ENCODE measurements at places on chromosomes 16 and 17. TPM values are rescaled to one million over a fixed set of nuclear protein-coding genes. Genes with fewer than 3 reads are reported as not detected.
A peak's percentile ranks its signal among the peaks of the same experiment; 100 is the strongest.

The GDPD3 gene
- 0.12 TPM for total RNA-seq

The TP53TG3E gene
- not detected for total RNA-seq

The MPV17L gene
- 0.30 TPM for total RNA-seq

The SNX20 gene
- not detected for total RNA-seq

The TPSD1 gene
- total RNA-seq, result not detected

The SEC14L1 gene
- total RNA-seq, result 75.0 TPM

The SLC38A8 gene
- total RNA-seq, result not detected

The ERBB2 gene
- total RNA-seq, result 116 TPM

DNA sequence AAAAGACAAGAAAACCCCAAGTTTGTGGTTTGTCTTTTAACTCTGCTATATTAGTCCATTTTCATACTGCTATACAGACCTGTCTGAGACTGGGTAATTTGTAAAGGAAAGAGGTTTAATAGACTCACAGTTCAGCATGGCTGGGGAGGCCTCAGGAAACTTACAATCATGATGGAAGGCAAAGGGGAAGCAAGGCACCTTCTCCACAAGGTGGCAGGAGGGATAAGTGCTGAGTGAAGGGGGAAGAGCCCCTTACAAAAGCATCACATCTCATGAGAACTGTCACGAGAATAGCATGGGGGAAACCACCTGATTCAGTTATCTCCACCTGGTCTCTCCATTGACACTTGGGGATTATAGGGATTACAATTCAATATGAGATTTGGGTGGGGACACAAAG lies 13.5 kb upstream of the ADAM11 start:
- no peaks in the 10 kb centered on the region for H3K4me1 ChIP-seq
- H3K36me3 ChIP-seq, result no peaks in the 10 kb centered on the region
- no peaks in the 10 kb centered on the region for H3K27me3 ChIP-seq
- H3K27ac ChIP-seq, result no peak overlapping the region
- no peak for DNase-seq

DNA sequence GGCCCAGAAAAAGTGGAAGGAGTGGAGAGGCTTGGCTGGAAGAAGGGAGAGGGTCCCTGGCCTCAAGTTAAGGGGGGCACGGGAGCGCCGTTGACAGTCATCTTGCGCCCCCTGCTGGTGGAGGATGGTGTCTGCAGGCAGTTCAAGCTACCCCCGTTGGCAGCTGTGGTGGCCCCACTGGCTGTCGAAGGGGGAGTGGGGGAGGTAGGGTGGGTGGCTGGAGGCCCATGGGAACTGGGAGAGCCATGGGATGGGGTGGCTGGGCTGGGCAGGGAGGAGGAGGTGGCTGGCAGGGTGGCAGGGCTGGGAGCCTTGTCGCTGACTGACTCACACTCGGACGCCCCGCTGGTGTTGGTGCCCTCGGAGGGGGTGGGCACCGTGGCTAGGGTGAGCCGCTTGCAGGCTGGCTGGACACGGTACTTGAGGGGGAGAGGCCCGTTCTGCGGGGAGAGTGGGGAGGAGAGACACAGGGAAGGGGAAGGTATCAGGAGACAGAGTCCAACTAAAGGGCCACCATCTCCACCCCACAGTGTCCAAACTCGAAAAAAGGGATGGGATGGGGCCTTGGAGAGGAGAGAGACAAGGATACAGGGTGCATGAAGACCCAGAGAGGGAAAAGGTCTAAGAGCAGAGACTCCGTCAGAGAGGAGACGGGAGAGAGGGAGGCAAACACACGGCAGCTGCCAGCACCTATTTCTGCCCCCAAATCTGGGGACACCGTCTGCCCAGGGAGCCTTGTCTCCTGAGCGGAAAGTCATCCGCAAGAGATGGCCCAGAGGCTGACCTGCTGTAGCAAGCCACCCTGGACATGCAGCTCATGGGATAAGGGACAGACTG lies 5.2 kb downstream of the CISD3 start:
- H3K27me3 ChIP-seq, result no peaks in the 10 kb centered on the region
- H3K27ac ChIP-seq, result no peak overlapping the region
- H3K4me3 ChIP-seq, result no peak overlapping the region
- no peaks in the 10 kb centered on the region for H3K4me1 ChIP-seq

DNA sequence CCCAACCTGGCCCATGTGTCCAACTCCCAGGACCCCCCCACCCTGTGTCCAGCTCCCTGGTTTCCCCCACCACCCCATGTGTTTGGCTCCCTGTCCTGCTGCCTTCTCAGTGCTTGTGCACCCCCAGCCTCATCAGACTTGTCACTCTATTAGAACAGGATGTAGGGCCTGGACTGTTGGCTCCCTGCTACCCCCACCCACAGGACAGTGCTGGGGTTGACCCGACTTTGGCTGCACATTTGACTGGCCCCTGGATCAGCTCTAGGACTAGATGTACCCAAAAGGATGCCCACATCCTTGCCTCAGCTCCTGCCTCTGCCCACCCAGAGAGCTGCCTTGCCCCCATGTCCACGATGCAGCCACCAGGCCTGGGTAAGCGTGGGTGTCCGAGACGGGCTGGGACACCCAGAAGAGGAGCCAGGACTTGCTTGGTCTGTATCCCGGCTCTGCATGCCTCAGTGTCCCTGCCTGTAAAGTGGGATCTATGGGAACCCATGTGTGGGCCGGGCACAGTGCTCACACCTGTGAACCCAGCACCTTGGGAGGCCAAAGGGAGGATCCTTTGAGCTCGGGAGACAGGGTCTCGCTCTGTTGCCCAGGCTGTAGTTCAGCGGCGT lies 1.5 kb upstream of the CCDC57 start:
- H3K4me3 ChIP-seq, result no peak overlapping the region
- peaks cover 21% of the 10 kb centered on the region for H3K27me3 ChIP-seq
- no peaks in the 10 kb centered on the region for H3K36me3 ChIP-seq
- DNase-seq, result no peak

DNA sequence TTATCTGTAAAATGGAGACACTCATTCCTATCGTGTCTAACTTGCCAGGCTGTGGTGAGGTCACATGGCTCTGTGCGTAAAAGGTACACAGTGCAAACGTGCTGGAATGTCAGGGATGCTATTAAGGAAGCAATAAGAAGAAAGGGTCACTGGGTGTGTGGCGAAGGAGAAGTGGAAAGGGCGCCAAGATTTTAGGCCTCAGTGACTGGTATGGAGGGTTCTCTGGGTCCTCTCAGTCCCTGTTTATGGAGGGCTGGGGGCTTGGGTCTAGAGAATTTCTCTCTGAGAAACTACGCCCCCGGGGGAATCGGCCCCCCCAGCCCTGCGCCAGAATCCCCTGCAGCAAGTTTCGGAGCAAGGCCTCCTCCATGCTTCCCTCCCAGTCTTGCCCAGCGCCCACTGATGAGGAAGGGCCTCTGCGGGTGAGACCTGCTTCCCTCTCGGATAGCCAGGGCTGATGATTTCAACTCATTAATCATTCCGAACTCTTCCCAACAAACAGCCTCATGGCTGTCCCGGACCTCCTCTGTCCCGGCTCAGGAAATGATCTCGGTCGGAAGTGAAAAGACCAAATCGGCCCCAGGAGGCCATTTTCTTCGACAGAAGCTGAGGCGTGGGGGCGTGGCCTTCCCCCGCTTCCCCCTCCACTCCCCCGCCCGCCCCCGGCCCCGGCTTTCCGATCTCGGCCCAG lies 1.2 kb upstream of the HEXIM1 start:
- peak overlapping the region; percentile 66 for H3K4me3 ChIP-seq
- peaks cover 41% of the 10 kb centered on the region for H3K4me1 ChIP-seq
- peak; percentile 92 for DNase-seq
- H3K36me3 ChIP-seq, result no peaks in the 10 kb centered on the region
- H3K27ac ChIP-seq, result peak overlapping the region; percentile 96

DNA sequence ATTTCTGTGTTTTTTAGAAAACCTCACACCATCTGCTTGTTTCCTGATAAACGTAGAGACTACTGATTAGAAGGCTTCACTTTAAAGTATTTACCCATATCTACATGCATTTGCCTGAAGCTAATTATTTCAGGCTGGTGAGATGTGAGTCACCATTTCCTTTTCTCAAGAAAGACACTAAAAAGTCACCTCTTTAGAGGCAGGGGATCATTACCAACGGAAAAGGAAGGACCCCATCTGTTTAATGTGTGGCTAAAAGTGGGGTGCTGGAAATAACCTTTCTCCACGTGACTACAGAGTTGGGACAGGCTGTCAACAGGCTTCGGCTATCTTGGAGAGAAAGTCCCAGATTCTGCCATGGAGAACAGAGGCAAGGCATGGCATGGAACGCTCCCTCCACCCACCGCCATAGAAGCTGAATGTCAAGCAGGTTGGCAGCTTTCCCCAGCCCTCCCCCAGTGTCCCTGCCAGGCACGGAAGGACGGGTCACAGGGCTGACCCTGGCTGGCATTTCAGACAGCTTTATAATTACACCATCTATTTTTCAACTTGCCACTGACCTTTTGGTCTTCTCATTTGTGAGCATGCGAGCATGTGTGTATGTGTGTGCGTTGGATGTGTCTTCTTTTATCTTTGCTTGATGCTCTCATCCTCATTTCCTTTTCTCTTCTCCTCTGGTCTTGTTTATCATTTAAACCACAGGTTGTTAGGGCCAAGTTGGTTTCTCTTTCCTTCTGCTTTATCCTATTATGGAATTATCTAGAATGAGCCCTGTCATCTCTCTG lies 157.0 kb downstream of the CPPED1 start:
- no peak overlapping the region for H3K4me3 ChIP-seq
- H3K36me3 ChIP-seq, result no peaks in the 10 kb centered on the region
- H3K4me1 ChIP-seq, result peaks cover 4% of the 10 kb centered on the region
- H3K27ac ChIP-seq, result no peak overlapping the region

- H3K27me3 ChIP-seq, result no peaks in the 10 kb centered on the region
- no peak overlapping the region for H3K27ac ChIP-seq
- DNase-seq, result no peak
- H3K36me3 ChIP-seq, result no peaks in the 10 kb centered on the region
Observed at GRCh38 chr16:23382279-23382678, 70.7 kb downstream of the COG7 start.

DNA sequence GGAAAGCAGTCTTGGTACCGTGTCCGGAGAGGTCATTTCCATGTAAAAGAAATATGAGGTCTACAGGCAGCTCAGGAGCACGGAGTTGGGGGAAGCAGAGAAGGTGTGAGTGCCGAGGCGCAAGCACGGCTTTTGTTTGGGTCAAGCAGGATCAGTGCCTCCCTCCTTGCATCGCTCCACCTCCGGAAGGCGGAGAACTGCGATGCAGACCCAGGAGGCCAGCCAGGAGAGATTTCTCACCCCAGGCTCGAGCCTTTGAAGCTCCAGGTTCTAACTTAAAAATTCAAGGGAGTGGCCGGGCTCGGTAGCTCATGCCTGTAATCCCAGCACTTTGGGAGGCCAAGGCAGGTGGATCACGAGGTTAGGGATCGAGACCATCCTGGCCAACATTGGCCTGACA lies 25.0 kb downstream of the NAA60 start:
- no peak overlapping the region for H3K4me3 ChIP-seq
- H3K4me1 ChIP-seq, result peaks cover 12% of the 10 kb centered on the region
- no peaks in the 10 kb centered on the region for H3K36me3 ChIP-seq
- no peak for DNase-seq
- H3K27ac ChIP-seq, result peak overlapping the region; percentile 80
- H3K27me3 ChIP-seq, result no peaks in the 10 kb centered on the region

DNA sequence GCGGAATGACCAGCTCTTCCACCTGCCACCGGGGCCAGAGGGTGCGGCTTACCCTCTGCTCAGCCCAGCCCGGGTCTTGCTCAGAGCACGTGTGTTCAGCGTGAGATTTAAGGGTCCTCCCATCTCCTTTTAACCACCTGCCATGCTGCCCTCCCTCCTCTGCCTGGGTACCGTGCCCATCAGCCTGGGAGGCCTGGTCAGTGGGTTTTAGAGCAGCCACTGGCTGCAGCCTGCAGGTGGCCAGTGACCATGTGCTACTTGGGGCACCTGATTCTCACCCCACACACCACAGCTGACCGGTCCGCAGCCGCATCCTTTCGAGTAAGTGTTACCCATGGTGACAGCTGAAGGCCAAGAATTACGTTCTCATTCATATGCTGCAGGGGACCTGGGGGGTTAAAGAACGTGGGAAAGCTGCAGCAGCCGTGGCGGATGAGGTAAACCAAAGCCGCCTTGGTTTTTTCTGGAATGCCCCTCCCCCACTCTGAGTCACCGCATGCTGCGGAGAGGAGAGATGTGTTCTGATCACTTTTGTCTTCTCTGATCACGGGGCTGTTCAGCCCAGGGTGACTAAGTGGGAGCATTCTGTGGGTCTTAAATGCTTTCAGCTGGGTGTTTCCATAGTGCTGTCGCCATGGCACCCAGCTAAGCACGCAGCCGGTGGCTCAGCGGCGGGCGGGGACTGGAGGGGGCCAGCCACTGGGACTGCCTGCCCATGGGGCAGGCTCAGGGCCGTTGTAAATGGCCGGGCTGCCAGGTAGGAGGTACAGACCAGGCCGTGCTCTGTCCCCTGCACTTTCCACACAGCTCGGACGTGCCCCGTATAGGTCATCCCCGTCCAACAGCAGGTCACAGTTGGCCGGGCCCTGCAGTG lies 59.8 kb downstream of the BAIAP2 start:
- no peak overlapping the region for H3K4me3 ChIP-seq
- H3K4me1 ChIP-seq, result peaks cover 47% of the 10 kb centered on the region
- peak overlapping the region; percentile 2 for H3K27ac ChIP-seq
- H3K36me3 ChIP-seq, result no peaks in the 10 kb centered on the region
- no peaks in the 10 kb centered on the region for H3K27me3 ChIP-seq

GRCh38 chr17:36576793-36577192 lies 14.9 kb upstream of the DHRS11 start:
- DNase-seq, result no peak
- no peak overlapping the region for H3K4me3 ChIP-seq
- peaks cover 14% of the 10 kb centered on the region for H3K36me3 ChIP-seq

GRCh38 chr17:20121359-20122253 lies 112.4 kb downstream of the SPECC1 start:
- no peak overlapping the region for H3K4me3 ChIP-seq
- peak; percentile 77 for DNase-seq
- no peaks in the 10 kb centered on the region for H3K27me3 ChIP-seq

DNA sequence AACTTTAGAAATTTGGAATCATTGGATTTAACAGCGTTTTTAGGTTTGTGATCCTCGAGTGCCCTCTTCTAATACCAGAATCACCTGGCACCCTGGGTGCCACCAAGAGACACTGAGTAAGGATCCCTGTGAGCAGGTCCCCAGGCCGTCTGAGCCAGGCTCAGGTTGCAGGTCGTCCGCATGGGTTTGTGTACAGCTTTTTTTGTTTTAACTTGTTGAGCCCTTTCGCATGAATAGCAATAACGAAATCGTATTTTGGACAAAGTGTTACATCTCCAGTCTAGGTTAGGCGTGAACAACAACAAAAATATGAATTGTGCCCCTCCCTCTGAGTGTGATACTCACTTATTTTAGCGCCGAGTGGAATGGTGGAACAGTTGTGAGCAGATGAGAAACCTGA lies 10.9 kb downstream of the USP10 start:
- DNase-seq, result no peak
- no peaks in the 10 kb centered on the region for H3K27me3 ChIP-seq
- H3K36me3 ChIP-seq, result no peaks in the 10 kb centered on the region
- H3K27ac ChIP-seq, result no peak overlapping the region
- H3K4me1 ChIP-seq, result peaks cover 37% of the 10 kb centered on the region

- H3K4me1 ChIP-seq, result peaks cover 29% of the 10 kb centered on the region
- no peak overlapping the region for H3K4me3 ChIP-seq
- H3K27ac ChIP-seq, result no peak overlapping the region
- H3K36me3 ChIP-seq, result no peaks in the 10 kb centered on the region
- DNase-seq, result no peak
Observed at GRCh38 chr17:35726127-35726952, 5.1 kb upstream of the RASL10B start.

- no peak overlapping the region for H3K4me3 ChIP-seq
- no peaks in the 10 kb centered on the region for H3K36me3 ChIP-seq
- no peaks in the 10 kb centered on the region for H3K27me3 ChIP-seq
- H3K27ac ChIP-seq, result no peak overlapping the region
- no peak for DNase-seq
Observed at GRCh38 chr16:60073376-60073775, 1339.3 kb upstream of the GOT2 start.
